ENCODE measurements at places on chromosomes 13 and 19.

- DNase-seq = no peak
Observed at GRCh38 chr13:50843257-50844083, at the start of gene DLEU7. Gene DLEU7, minus strand, starts transcription at chr13:50843692. Its CDS starts 46 bp downstream, at chr13:50843646.

GRCh38 chr19:2320939-2321338, 7.4 kb downstream of the LSM7 start:
- no peak for DNase-seq

- DNase-seq = no peak
Observed at GRCh38 chr13:20953245-20953931, 50.8 kb upstream of the XPO4 start.

DNA sequence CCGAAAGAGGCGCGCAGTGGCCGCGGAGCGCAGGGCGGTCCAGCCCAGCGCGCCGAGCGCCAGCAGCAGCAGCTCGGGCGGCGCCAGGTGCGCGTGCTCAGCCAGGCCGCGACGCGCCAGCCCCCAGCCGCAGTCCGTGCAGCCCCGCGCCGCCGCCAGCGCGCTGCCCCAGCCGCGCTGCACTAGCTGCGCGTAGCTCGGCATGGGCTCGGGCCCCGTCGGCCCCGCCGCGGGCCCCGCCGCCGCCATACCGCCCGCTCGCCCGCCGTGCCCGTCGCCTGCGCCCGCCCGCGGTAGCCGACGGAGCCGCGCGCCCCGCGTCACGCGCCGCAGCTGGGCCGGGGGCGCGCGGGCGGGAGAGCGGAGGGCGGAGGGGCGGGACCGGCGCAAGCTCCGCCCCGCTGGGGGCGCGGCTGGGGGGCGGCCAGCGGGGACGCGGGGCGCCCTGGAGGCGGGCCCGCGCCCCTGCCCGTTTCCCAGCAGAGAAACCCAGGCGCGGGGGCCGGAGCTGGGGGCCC, at the start of gene CERS1:
TSS of gene CERS1 (minus strand) at position 335 of the 518 bp plus-strand sequence. CDS start at position 249, 86 bp downstream.
- DNase-seq = no peak

GRCh38 chr19:52227196-52227940, 37.5 kb downstream of the PPP2R1A start:
- DNase-seq = no peak

- DNase-seq = no peak
Observed at GRCh38 chr13:110888390-110888789, 26.5 kb downstream of the ANKRD10 start.

- DNase-seq = peak; percentile 52
Observed at GRCh38 chr13:21670006-21670882, 629 bp upstream of the FGF9 start.

- peak; percentile 26 for DNase-seq
Observed at GRCh38 chr13:84137292-84137691, 255.0 kb upstream of the SLITRK1 start.

All from CD8-positive, alpha-beta T cell (primary cell).